ENCODE measurements at places on chromosomes 2 and 18. TPM values are rescaled to one million over a fixed set of nuclear protein-coding genes. Genes with fewer than 3 reads are reported as not detected.

POTEI gene
- 0.07 TPM for total RNA-seq

MAP3K19 gene
- total RNA-seq, result not detected

DRC1 gene
- 0.17 TPM for total RNA-seq

DNA sequence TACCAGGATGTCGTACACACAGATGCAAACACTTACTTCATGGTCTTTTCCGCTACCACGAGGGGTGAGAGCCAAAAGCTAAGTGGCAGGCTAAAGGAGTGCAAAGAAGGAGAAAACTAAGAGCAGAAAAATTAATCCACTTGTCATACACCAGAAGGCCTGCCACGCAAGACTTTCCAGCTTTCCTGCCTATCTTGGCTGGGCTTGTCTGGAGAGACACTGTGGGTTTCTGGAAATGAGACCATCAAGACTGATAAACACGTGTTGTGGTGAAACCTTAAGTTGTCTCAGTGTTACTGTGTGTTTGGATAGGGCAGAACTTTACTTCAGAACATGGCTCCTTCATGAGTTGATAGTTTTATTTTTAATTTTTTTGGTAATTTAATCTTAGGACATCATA is 175.6 kb downstream of the FMNL2 start:
- no peak for DNase-seq

DNA sequence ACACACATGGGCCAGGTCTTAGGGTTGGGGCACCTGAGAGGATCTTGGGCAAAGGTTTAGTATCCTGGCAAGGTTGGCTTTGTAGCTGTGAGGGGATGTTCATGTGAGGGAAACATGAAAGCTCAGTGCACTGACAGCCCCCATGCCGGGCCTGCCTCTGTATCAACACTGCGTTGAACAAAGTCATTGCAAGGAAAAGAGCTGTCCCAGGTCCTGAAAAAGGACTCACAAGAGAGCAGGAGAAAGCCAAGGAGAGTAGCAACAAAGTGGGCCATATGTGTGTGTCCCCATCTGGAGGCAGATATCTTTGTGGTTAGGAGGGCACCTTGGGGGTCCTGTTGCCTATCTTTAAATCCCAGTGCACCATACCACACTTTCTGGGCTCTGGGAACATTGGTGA is 237.8 kb upstream of the THSD7B start:
- DNase-seq, result no peak

- DNase-seq, result no peak
These were observed 9.5 kb downstream of the MAPRE2 start for GRCh38 chr18:35050705-35051195.

DNA sequence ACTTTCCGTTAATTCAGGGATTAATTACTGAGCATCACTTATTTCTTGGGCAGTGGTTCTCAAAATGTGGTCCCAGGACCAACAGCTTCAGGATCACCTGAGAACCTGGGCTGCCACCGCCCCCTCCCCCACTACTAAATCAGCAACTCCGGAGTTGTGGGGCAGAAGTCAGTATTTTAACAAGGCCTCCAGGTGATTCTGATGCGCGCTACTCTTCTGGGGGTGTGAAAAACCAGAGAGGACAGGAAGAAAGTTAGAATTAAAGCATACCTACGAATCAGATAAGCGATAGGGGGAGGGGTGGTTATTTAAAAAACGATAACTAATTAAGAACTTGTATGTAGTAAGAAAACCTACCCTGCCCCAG is 319 bp downstream of the ZSCAN30 start:
- DNase-seq, result no peak

- DNase-seq, result no peak
These were observed 1.4 kb downstream of the REEP1 start for GRCh38 chr2:86335865-86336674.

GRCh38 chr18:3223356-3223755 is 3.6 kb upstream of the MYOM1 start:
- DNase-seq, result no peak

DNA sequence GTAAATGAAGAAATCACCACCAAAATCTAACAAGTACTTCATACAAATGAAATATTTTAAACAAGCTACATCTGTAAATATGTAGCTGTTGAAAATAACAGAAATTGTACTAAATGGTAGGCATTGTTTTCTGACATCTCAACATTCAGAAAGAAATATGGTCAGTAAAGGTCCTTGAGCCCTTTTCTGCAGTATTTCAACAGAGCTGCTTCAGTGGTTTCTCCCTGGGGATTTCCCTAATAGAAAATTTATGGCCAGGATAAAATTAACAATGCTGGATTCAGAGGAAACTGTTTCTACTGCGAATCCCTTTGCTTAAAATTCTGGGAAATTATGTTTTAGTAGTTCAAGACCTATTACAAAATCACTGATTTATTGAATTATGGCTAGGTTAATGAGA is 256.6 kb downstream of the PIEZO2 start:
- no peak for DNase-seq

GRCh38 chr2:20781656-20782265 is 41.1 kb downstream of the LDAH start:
- DNase-seq, result no peak

DNA sequence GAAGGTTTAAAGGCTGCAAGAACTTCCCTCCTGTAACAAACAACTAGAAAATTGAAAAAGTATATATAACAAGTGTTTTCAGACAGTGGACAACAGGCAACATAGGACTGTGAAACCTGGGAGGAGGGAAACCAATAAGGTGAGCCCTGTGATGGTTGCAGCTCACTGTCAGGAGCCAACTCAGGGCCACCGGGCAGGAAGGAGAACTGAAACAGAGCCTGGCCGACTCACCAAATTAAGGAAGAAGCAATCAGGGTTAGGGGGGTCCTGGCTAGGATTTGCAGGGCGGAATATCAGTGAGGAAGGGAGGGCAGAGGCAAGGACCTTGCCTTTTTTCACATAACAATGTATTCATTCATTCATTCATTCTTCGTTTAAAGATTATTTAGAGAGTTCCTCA is 21.8 kb upstream of the CNRIP1 start:
- no peak for DNase-seq

DNA sequence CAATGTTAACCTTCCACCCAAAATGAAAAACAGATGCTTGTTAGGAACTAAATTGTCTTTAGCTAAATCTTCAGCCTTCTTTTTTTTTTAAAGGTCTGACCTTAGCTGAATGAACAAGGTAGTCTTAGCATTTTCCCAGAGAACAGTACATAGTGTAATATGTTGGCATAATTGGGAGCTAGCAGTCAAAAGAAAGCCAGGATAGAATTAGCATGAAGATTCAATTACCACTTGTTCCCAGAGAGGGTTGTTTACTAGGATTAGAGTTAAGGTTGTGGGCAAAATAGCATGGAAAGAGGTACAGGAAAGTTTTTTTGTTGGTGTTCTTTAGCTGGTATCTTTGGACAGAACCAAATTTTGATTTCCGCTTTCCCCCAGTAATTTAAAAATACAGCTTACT is 6.9 kb downstream of the CDH20 start:
- no peak for DNase-seq
